ENCODE measurements at places on chromosomes 7 and 10.

DNA sequence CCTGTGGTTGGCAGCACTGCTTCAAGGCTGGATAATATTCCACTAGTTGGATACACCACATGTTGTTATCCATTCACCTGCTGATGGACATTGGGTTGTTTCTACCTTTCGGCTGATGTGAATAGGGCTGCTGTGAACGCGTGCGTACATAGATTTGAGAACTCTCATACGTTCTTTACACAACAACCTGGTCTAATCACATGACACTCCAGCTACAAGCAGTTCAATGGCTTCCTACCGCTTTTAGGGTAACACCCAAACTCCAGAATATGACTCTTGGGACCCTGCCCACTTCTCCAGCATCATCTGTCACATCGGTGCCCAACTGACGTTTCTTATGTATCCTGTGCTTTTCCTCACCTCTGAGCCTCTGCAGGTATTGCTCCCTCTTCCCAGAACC lies 114.6 kb downstream of the ABLIM1 start:
- DNase-seq, result no peak

DNA sequence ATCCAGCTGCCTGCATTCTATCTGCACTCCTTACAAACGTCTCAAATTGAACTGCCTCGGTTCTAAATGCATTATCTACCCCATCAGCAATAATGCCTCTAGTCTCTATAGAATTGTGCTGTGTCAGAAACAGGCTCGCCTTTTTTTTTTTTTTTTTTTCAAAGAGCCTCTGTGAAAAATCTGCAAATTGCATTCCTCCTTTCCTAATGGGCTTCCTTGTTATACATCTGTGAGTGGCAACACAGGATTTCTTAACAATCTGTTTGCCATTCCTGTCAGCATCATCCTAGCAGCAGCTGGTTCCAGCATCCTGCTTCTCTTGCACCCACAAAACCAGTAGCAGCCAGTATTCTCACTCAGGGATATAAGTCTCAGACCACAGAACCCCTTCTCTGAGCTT lies 413.5 kb upstream of the SEMA3D start:
- no peak for DNase-seq

DNA sequence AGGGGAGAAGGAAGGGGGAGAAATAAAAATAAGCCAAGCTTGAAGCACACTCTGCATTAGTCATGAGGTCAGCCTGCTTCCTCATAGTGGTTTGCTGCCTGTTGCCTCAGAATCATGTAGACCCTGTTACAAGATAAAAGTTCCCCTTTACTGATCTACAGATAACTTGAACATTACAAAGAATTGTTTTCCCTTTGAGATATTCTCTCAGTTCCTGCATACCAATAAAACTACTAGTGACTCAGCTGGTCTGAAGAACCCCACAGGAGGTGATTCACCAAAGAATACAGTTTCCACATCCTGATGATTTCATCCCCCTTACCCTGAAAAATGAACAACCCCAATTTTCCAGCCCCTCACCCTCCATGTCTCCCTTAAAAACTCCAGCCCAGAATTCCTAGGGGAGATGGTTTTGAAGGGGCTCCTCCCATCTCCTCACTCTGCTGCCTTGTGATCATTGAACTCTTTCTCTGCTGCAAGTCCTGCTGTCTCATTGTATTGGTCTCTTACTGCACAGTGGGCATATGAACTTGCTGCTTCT lies 31.5 kb upstream of the NRP1 start:
- no peak for DNase-seq

DNA sequence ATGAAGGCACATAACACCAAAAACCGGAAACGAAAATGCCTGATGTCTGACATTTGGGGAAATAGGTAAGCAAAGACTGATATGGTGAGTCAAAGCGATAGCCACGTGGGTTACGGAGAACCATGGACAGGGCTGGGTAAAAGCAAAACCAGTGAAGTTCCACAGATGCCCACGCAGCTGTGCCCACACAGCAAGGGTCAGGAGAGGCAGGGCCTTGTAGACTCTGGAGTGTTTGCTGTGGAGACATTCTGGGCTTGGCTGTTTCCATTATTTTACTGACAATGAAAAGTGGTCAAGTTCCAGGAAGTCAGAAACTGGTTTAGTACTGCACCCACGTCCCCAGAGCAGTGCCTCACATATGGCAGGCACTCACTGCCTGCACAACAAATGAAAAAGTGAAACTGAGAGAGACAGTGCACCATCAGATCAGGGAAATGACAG lies 148.7 kb downstream of the ZMYND11 start:
- no peak for DNase-seq

GRCh38 chr7:133730360-133730759 lies 396.8 kb upstream of the LRGUK start:
- no peak for DNase-seq

GRCh38 chr10:73997461-73997786 lies 492 bp upstream of the VCL start:
- DNase-seq, result no peak

DNA sequence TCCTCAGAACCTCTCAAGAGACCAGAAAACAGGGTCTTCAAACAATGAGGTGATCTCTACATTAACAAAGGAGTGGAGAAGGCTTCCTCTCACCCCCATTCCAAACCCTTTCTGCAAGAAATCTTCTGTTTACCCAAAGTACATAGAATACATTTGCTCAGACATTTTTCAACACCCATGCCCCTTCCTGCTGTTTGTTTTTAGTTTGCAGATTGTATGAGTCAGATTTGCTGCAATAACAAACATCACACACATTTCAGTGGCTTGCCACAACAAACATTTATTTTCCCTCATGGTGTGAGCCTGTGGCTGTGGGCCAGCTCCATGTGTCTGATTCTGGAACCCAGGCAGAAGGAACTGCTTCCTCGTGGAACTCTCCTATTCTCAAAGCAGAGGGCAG lies 68.2 kb upstream of the BAIAP2L1 start:
- no peak for DNase-seq

DNA sequence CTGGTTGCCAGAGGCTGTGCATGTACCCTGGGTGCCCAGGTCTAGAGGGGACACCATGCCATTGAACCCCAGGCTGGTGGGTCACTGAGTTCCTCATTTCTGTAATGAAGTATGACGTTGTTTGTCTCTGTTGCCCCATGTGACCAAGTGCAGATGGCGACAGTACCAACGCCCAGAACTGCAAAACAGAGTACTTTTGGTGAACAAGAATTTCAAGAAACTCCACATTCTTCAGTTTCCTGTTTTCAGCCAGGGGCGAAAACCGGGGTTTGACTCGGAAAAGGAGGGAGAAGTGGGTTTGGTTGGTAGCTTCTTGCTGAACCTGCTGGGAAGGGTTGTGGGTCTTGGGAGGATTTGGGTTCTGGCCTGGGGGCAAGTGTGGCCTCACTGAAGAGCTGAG lies 18.2 kb downstream of the CYP17A1 start:
- DNase-seq, result no peak

DNA sequence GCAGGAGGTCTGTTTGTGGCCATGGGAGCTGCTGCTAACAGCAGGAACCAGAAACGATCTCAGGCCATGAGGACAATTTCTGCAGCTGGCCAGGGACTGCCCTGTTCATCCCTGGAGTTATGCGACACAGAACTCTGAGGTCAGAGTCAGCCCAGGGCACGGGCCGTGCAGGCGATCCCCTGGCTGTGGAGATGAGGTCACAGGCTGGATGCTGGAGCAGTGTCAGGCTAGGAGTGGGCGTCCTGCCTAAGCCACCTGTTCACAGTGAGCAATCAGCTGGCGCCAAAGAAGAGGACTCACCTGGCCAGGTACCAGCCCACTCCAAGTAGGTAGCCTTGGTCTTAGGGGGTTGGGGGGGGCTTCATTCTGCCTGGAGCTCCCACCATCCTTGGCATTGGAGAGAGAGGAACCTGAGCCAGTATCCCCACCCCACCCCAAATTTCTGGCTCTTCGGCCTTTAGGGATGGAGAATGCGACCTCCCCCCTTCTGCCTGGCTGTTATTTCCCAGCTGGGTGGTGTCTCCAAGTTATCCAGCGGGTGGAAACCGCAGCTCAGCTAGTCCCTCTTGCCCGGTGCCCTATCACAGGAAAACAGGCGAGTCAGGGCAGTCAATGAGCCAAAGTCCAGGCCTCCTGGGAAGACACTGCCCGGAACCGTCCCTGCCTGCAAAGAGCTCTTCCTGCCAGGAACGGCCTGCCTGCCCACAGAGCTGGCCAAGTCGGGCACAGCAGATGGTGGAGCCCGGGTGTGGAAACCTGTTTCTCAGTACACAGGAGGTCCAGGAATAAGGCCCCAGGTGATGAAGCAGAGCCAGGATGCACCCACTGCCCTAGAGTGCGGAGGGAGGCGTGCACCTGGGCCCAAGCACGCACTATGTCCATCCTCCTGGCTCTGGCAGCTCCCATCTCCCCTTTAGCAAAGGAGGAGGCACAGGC lies 1.8 kb upstream of the TTYH3 start:
- DNase-seq, result no peak

- no peak for DNase-seq
Measured at GRCh38 chr7:26546508-26547053, 254.9 kb downstream of the SNX10 start.

GRCh38 chr10:33236916-33237315 lies 97.6 kb downstream of the NRP1 start:
- DNase-seq, result no peak

DNA sequence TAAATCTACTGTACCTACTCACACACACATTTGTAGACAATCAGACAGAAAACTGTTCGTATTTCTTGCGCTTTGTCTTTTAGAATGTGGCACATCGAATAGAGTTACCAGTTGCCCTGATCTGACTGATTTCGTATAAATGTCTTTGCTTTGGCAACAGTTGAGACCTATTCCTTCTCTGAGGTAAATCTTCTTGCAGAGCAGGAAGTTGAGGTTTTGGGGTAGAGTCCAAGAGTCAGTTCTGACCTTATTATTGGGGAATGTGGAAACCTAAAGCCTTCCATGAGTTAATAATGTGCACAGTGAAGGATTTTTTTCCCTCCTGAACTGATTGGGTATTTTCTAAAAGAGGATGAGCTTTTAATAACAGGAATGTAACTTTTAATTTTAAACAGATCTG lies 135.3 kb downstream of the KIAA1217 start:
- peak; percentile 31 for DNase-seq

DNA sequence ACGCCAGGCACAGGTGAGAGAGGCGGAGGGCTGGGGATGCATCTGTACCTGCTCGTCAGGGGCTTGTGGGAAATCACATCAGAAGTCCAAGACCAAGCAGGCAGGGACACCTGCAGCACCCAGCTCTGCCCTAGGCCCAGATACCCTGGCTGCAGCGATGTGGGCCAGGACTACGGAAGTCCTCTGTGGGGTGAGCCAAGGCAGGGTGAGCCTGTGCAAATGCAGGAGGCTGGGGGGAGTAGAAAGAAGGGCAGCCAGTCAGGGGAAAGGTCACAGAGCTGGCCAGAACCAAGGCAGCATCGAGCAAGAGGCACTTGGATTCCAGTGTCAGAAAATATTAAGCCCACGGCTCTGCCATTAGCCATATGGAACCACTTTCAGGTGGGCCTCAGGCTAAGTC lies 85.2 kb downstream of the TNS3 start:
- DNase-seq, result no peak

DNA sequence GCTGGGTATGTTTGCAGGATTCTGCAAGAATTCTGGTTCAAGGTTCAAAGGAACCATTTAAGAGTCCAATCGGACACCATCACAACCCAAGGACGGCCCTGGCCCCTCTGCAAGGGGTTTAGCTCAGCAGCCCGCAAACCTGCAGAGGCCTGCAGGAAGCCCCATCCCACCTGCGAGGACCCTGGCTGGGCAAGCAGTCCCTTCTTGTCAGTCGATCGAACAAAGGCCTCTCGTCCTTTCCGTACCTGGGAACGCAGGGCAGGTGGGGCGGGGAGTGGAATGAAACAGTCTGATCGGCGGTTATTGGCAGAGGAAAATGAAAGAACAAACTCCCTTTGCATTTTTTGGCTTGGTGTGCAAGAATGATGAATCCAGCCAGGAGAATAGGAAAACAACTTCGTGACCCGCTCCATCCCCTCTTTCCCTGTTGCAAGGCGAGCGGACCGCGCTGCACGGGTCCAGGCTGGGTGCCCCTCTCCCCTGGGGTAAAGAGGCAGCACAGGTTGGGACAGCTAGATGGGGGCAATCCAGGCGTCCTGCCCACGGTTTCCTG lies 73.7 kb downstream of the INSIG1 start:
- DNase-seq, result no peak

- DNase-seq, result peak; percentile 67
Measured at GRCh38 chr10:16965740-16966447, 148.7 kb upstream of the RSU1 start.

DNA sequence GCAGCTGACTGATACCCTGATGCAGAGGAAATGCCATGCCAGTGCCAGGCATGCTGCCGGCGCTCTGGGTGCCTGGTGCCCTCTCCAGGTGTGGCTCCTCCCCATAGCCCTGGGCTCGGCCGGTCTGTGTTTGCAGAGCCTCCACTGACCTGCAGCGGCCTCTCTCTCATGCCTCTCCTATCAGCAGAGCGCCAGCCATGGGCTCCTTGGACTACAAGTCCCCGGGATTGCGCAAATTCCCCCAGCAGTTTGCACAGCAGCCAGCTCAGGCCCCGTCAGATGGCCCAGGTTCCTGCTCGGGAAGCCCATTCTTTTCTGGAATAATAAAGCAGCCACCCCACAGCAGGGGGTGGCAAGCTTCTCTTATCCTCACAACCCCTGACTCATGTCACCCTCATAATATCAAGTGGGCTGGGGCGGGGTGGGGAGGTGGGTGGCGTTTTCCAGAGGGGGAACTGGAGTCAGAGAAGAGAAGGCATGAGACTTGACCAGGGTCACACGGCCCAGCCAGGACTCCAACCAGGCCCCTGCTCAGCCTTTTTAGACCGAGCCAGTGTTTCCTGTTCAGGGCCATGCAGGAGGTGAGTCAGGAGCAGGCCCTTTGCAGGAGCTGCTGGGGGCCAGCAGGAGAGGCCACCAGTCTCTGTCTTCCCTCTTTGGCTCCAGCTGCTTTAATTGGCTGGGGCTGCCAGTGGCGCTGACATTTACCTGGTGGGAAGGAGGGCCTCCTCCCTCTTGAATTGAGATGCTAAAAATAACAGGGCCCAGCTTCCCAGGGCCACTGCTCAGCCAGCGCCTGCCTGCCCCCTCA lies 58.6 kb downstream of the ZMIZ1 start:
- peak; percentile 64 for DNase-seq

DNA sequence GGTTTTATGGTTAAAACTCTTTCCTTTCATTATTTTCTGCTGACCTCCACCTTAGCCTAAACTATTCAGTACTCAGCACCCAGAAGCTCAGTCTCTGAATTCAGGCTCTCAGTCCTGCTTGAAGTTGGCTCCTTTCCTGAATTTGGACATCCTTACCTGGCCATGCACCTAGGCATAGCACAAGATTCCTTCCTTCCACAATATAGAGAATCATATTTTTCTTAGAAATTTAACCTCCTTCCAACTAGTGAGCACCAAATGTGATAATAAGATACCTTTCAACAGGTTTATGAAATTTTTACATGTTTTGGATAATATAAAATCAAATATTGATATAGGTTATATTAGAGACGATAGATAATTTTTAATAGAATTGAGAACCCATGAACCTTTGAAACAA lies 905.6 kb upstream of the GHITM start:
- DNase-seq, result no peak
